Aorta (tissue), 5 donors: ENCODE measurements at places on chromosomes 12 and 14. TPM values are rescaled to one million over a fixed set of nuclear protein-coding genes. Genes with fewer than 3 reads are reported as not detected.

DNA sequence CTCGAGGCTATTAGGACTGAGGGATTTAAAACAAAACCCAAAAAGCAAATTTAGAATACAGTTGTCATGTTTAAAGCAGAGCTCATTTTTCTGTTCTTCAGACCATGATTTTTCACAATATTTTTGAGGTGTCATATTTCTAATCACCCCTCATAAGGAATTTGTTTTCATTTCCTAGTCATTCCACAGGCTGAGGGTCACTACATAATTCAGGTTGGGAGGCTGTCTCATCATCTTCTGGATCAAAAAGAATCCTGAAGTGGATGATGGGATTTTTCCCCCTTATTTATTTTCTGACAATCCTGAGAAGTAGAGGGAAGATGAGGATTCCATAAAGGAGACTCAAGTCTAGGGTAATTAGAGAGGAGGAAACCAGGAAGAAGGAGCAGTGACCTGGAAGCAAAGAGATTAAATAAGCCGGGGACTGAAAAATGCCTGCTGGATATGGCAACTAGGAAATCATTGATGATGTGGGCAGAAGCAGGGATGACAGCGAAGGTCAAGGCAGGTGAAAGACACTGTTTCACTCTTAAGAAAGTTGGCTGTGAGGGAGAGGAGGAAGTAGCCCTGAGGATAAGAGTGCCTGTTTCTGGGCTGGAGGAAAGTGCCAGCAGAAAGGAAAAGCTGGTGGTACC is 9.0 kb upstream of the PCNX1 start:
- no peak for DNase-seq

- no peak for DNase-seq
Measured at GRCh38 chr14:80135305-80136088, 75.8 kb downstream of the DIO2 start.

DNA sequence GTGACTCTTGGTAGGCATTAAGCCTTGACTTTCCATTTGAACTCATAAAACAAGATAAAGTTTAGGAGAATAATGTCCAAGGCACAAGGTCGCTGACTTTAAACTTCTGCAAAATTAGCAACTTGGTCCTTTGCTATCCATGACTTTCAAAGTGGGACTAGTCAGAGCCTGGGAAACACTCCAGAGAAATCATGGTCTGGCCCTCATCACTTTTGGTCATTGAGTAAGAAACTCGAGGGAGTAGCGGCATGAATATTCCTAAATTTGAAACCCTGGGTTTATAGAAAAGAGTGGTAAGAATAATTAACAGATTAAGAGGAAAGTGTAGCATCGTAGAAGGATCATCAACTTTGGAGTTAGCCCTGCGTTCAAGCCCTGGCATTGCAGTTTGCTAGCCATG is 16.9 kb upstream of the APPL2 start:
- DNase-seq: no peak

GRCh38 chr14:63423889-63424288 is 105.2 kb upstream of the GPHB5 start:
- no peak for DNase-seq

DNA sequence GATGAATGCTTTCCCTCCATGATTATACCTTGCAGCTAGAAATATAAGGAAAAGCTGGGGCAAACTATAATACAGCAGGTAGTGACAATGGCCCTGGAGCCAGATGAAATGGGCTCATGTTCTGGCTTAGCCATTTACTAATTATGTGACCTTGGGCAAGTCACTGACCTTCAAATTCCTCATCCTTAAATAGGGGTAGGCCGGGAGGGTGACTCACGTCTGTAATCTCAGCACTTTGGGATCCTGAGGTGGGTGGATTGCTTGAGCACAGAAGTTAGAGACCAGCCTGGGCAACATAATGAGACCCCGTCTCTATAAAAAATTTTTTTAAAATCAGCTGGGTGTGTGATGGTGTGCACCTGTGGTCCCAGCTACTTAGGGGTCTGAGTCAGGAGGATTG is 155.4 kb downstream of the C12orf75 start:
- DNase-seq: no peak

DNA sequence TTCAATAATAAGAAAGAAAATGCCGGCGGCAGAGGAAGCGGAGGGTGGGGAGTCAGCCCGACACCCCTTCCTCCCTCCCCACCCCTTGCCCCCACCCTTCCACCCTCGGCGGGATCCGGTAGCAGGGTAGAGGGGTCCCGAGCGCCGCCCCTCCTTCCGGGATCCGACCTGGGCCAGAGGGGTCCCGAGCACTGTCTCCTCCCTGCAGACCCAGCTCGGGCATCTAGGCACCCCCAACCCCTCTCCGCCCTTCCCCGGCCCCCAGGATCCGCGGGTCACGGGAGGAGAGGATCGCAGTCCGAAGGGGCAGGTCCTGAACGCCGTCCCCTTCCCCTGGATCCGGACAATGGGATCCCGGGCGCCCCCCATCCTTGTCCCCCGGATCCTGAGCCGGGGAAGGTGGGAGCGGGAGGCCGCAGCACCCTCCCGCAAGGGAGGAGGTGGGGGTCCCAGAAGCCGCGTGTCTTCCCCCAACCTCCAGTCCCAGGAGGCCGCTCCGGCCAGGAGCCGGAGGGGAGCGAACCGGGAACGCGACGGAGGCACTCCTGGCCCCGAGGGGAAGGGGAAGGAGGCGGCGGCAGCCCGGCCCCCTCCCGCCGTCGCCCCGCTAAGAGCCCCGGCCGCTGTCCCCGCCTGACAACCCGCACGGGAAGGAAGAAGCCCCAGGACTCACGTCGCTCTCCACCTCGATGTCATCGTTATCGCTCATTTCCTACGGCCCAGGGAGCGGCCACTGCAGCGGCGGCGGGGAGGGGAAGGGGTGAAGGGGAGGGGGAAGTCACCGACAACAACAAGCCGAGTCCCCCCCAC is 481 bp downstream of the MAX start:
- peak; percentile 71 for DNase-seq

- DNase-seq: no peak
Measured at GRCh38 chr12:49952391-49953055, 2.0 kb downstream of the AQP2 start.

The FGF6 gene
- not detected for total RNA-seq

- DNase-seq: no peak
Measured at GRCh38 chr14:95597784-95598211, 62.9 kb downstream of the GLRX5 start.

The ANO4 gene
- 0.32 TPM for total RNA-seq
